Stimulated activated CD8-positive, alpha-beta memory T cell treated with anti-CD3 and anti-CD28 coated beads, Interleukin-7, amount 100 ng/mL, for 24 hours (primary cell): ENCODE measurements at places on chromosomes 7 and 10.
A peak's percentile ranks its signal among the peaks of the same experiment; 100 is the strongest.

- no peak for DNase-seq
Observed at GRCh38 chr10:73800560-73801252, 10.7 kb downstream of the NDST2 start.

DNA sequence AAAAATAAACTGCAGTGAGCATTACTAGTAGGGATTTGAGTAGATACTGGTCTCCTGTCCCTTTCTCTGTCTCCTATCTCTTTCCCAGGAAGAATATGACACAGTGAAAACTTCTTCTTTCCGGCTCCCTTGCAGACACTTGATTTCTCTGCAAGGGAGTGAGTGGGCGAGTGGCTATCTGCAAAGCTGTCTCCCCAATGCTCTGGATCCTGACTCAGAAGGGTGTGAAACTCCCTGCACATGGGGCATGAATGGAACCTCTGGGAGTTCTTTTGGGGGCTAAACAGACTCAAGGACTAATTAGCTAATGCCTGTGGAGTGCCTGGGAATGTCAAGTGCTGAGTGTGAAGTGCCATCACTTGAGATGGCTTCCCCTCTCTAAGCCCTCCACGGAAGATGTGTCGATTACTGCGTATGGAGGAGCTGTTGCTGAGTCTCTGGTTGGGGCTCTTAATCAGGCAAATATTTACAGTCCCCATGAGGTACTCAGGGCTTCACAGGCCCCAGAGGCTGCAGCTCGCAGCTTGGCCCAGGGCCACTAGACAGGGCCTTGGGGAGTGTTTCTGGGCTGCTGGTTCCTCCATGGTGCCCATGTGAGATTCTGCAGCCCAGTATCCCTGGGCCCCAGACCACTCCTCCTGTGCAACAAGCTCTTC is 139.8 kb downstream of the RPS24 start:
- DNase-seq, result no peak

GRCh38 chr7:51123322-51124019 is 193.1 kb downstream of the COBL start:
- DNase-seq, result peak; percentile 55

DNA sequence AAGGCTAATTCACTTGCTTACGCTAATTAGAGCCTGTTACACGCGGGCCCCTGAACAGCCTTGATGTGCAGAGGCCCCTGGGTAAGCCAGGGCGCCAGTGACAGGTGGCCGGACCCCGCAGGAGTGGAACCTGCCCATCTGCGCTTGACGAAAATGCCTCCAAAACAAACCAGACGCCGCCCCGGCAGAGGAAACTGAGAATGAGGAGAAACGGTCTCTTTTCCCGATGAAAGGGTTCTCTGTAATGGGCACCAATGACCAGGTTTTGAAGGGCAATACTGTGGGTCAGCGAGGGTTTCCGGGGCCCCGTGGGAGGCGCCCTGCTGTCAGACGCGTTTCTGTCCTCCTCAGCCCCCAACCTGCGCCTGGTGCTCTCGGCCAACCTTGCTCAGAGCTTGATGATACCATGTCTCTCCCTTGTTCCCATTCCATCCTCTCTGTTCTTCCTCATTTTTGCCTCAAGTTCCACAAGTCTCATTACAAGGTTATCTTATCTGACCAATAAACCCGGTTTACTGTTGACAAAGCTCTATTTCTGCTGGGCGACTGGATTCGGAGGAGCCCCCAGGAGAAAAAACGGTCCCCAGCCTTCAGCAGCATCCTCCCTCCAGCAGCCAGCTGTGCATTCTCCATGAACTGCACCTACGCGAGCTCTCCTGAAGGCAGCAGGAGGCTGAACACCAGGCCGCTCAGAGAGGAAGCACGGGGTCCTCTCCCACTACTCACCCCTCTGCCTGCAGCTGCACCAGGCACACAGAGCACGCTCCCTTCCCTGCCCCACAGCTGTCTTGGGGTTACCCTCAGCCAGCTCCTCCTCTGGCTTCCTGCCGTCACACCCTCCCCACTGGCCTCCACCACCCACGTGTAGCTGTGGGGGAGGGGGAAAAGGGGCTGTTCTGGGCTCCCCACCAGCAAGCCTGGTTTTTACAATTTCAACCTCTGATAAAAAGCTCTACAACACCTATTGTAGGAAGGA is 202.0 kb downstream of the MAD1L1 start:
- no peak for DNase-seq

DNA sequence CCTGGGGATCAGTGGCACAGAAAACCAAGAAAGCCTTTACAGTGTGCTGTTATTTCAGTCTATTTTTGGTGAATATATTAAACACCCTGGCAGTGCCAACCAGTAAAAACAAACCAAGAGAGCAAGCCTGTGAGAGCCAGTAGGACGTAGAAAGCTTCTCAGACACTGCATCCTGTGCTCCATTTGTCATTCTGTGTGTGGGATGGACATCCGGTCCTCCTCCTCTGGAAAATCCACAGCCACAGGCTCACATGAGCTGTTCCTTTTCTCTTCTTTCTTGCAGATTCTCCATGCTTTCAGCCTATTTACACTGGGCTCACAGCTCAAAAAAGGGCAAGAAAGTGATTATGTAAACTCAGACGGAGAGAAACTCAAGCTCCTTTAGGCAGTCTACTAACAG is 119.7 kb upstream of the YAE1 start:
- DNase-seq, result no peak

- DNase-seq, result no peak
Observed at GRCh38 chr7:5005066-5005465, 40.6 kb upstream of the RBAK start.

GRCh38 chr10:28559618-28560017 is 26.7 kb downstream of the WAC start:
- DNase-seq, result no peak

GRCh38 chr10:62103857-62104256 is 164.8 kb downstream of the RTKN2 start:
- no peak for DNase-seq

DNA sequence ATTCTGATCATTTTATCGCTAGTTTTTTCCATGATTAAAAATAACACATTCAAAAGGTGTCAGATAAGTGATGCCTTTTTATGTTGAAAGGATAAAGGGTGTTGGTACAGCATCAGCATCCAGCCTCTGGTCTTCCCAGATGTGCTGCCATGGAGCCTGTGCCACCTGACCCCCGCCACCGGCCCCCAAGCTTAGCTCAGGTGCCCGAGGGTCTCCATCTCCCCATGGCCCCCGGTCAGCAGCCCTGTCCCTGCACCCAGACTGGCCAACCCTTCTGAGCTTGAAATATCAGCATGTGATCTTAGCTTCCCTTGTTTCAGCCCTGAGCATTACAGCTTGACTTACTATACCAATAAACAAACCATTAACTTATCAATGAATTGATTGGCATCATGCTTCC is 24.6 kb downstream of the PFKP start:
- DNase-seq, result no peak

DNA sequence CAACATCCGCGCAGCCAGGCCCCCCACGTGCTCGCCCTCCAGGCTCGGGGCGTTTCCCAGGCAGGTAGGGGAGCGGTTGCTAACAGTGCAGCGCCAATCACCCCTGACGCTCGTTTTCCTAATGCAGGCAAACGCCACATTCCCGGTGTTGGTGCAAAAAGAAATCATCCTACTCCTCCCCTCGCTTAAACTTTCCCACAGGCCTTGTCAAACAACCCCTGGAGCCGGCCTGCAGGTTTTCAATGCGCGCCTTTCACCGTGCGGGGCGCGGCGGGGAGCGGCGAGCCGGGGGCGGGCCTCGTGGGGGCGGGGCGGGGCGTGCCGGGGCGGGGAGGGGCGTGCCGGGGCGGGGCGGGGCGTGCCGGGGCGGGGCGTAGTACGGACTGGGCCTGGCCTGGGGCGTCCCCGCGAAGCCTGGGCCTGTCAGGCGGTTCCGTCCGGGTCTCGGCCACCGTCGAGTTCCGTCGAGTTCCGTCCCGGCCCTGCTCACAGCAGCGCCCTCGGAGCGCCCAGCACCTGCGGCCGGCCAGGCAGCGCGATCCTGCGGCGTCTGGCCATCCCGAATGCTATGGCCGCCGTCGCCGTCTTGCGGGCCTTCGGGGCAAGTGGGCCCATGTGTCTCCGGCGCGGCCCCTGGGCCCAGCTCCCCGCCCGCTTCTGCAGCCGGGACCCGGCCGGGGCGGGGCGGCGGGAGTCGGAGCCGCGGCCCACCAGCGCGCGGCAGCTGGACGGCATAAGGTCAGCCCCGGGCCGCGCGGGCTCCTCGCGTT is at the start of gene ECHDC3:
Gene ECHDC3 (plus strand): TSS at position 374 of the 770 bp plus-strand sequence. CDS start 195 bp downstream, at position 569.
- peak; percentile 10 for DNase-seq

- no peak for DNase-seq
Observed at GRCh38 chr10:23525406-23525805, 86.5 kb downstream of the OTUD1 start.

DNA sequence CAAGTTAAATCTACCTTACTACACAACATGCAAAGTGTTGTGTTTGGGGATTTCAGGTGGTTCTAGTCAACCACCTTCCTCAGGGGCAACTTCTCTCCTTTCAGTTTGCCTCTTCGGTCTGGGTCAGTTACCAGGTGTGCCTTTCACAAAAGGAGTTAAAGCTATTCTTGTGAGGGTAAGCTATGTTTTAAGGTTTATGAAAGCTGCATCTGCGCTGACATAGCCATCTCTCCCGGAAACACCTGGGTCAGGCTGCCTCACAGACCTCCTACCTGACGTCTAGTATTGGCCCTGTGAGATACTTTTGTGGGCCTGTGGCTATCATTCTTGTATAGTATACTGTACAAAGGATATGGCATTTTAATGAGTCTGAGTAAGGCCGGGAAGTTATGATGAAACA is 67.7 kb upstream of the ITGA8 start:
- no peak for DNase-seq
